ENCODE measurements at places on chromosomes 13 and 19. TPM values are rescaled to one million over a fixed set of nuclear protein-coding genes. Genes with fewer than 3 reads are reported as not detected.

DNA sequence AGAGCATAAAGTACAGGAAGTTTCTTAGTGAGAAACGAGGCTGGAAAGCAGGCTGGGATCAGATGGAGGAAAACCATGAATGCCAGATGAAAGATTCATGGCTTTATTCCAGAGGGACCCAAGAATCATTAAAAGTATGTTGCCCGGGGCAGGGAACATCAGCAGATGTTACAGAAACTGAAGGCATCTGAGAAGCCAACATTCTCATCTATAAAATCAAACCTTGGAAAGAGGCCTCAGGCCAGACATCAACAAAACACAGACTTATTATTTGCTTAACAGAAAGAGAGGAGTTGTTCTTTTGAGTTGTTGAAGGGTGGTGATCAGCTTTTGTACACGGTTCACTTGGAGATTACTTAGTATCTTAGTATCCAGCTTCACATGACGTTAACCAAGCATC, 543.6 kb downstream of the RFC3 start:
- no peak for DNase-seq

DNA sequence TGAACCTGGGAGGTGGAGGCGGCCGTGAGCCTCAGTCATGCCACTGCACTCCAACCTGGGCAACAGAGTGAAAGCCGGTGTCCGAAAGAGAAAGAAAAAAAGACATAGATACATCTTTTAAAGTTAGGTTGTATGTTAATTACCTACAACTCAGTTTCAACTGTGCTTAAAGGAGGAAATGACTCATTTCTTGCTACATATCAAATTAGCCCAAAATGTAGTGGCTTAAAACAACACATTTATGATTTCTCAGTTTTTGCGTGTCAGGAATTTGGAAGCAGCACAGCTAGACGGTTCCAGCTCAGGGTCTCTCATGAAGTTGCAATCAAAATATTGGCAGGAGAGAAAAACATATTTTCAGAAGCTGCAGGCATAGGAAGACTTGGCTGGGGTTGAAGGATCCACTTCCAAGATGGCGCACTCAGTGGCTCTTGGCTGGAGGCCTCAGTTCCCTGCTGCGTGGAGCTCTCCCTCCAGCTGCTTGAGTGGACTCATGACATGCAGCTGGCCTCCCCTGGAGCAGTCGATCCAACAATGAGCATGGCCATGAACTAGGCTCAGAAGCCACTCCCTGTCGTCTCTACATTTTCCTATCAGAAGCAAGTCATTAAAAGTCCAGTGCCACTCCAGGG, 7.1 kb downstream of the LDLR start:
- DNase-seq, result peak; percentile 57

GRCh38 chr13:100088273-100088643, 635 bp upstream of the PCCA start:
- no peak for DNase-seq

DNA sequence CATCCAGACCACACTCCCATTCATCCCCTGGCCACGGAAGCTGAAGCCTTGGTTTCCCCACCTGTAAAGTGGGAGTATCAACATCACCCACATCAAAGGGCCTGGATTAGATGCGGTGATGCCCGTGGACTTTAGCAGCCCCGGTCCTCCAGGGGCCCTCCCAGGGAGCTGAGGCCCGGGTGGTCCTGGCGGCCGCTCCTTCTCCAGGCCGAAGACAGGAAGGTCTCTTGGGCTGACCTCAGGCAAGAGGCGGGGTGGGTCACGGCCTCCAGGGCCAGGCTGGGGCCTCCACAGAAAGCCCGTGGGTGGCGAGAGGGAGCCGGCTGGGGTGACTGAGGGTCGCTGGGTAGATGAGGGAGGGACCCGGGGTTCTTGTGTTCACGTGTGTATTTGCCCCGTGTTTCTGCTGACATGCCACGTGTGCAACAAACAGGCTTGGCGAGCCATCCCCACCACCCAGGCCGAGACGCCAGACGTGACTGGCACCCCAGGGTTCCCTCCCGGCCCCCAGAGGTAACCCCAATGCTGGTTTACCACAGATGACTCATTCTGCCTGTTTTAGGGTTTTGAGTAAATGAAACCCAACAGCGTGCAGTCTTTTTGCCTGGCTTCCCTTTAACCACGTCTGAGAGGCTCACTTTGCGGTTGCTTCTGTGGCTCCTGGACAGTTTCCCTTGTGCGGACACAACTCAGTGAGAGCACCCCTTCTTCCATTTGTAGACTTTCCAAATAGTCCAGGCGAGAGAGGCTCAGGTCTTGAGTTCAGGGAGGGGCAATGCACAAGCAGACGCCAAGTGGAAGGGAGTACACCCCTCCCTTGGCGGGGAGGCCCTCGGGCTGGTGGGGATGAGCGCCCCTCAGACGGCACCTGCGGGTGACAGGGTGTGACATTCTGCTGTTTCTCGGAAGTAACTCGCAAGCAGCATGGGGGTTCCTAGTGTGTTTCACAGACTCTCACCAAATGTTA, 42.9 kb downstream of the C13orf46 start:
- no peak for DNase-seq

The ZNF579 gene
- 13.1 TPM for polyA plus RNA-seq

The FBXL3 gene
- polyA plus RNA-seq, result 16.5 TPM

Measured in heart right ventricle (tissue), 16 donors.